ENCODE measurements at places on chromosomes 11 and 22.

GRCh38 chr11:36929401-36929800 lies 331.4 kb upstream of the RAG2 start:
- DNase-seq, result no peak

DNA sequence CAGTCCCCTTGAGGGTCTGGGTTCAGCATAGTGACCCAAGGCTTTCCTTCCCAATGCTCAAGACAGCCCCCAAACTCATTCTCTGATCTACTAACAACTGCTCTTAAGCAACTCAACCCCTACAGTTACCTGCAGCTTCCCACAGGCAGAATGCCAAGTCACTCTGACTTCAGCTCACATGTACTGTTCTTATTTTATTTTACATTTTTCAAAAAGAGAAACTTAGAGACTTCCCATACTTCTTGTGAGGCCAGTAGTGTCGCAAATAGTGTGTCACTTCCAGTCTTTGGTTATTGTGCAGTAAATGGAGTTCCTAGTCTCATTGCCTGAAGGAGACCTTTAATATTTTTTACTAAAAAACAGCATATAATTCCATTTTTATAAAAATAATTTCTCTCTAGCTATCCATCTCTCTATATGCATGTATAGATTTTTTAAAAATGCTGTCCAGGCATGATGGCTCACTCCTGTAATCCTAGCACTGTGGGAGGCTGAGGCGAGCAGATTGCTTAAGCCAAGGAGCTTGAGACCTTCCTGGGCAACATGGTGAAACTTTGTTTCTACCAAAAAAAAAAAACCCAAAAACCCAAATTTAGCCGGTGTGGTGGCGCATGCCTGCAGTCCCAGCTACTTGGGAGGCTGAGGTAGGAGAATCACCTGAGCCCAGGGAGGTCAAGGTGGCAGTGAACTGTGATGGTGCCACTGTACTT lies 41.8 kb downstream of the ENTHD1 start:
- DNase-seq, result no peak

DNA sequence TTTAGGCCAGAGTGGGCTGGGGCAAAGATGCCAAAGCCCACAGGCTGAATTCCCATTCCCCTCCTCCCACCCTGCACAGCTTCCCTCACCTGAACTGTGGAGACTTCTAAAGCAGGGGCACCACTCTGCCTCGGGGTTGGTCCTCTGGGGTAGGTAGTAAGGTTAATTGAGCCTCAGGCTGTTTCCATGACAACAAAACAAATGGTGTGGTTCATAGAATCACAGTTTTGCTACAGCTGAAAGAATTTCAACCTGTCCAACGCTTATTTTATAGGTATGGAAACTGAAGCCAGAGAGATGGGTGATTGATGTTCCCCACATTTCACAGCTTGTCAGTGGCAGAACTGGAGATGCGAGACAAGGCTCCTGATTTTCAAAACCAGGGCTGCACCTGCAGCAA lies 109.5 kb downstream of the SNX19 start:
- no peak for DNase-seq

GRCh38 chr11:58866788-58867187 lies 22.3 kb upstream of the GLYATL2 start:
- no peak for DNase-seq

GRCh38 chr11:76291576-76292526 lies 85.5 kb upstream of the WNT11 start:
- no peak for DNase-seq

GRCh38 chr11:119461229-119461963 lies 38.4 kb upstream of the THY1 start:
- no peak for DNase-seq

DNA sequence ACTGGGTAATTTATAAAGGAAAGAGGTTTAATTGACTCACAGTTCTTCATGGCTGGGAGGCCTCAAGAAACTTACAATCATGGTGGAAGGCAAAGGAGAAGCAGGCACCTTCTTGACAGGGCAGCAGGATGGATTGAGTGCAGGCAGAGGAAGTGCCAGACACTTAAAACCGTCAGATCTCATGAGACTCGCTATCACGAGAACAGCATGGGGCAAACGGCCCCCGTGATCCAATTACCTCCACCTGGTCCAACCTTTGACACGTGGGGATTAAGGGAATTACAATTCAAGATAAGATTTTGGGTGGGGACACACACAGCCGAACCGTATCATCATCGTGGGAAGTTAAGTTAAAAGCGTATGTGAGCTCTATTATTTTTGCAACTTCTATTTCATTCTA lies 71.4 kb upstream of the SYN3 start:
- DNase-seq, result no peak

- no peak for DNase-seq
These were observed 6.2 kb upstream of the FTH1 start for GRCh38 chr11:61973476-61974162.

DNA sequence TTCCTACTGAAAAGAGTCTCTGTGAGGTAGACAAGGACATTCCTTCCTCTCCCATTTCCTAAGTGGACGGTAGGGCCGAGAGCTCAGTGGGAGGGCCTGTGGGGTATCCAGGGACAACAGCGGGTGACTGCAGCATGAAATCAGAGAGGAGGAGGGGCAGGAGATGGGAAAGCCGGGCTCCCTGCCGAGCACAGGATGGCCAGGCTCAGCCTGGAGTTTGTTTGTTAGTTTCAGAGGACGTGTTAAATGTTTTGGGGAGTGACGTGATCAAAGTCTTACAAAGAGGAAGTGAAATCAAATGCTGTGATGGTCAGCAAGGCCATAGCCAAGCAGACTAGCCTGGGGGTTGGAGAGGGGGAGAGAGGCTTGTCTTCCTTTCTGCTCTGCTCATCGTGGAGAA lies 152.7 kb downstream of the ADAMTS15 start:
- DNase-seq, result no peak

- DNase-seq, result no peak
These were observed 1.1 kb downstream of the OOSP4B start for GRCh38 chr11:60018058-60018457.

- DNase-seq, result no peak
These were observed 99.1 kb upstream of the GRAMD1B start for GRCh38 chr11:123330948-123331347.

- no peak for DNase-seq
These were observed 11.7 kb upstream of the RDX start for GRCh38 chr11:110308071-110308470.

DNA sequence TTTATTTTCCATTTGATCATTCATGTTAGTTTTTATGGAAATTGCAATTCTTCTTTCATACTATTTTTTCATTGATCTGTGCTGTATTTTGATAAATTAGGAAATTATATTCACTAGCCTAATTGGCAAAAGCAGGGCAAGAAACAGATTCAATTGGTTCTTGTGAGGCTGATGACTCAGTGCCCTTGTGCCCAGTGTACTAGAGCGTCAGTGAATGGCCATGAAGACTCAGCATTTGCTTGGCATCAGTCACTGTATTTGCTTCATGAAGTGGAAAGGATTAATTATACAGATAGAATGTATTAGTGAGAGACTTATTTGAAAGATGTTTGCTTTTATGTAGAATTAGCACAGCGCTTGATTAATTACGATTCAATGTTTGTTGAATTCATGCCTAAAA lies 31.8 kb downstream of the MRGPRX1 start:
- DNase-seq, result no peak

GRCh38 chr11:69529001-69529400 lies 47.5 kb downstream of the LINC01488 start:
- no peak for DNase-seq

DNA sequence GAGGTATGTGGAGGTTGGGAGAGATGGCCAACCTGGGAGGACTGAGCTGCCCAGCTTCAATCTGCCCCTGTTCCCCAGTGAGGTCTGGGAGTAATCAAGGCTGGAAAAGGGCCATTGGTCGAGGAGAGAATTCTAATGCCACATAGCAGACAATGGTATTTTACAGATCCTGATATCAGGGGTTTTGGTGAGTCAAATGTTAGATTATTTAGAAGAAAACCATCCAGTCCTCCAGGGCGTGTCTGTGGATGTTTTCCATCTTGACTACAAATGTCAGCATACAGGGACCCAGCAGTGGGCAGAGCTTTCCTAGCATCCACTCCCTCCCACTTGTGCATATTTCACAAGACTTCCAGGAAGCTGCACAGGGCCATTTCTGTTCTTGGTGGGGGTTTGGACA lies 107.9 kb downstream of the SCN3B start:
- no peak for DNase-seq

DNA sequence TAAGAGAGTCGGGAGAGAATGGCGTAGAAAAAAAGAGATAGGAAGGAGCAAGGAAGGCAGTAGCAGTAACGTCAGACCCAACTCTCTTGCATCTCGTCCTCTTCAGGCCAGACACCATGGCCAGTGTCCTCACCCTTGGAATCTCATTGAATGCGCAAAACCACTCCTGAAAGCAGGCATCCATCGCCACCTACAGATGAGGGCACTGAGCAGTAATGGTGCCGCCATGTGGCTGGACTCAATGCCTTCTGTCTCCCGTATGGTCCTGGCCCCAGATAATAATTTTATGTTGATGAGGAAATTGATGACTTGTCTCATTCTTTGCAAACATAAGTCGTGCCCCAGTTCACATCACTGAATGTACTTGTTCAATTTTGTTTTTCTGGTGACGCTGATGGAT lies 17.8 kb upstream of the ALX4 start:
- no peak for DNase-seq

- DNase-seq, result no peak
These were observed 61.6 kb upstream of the PTPN5 start for GRCh38 chr11:18853086-18853720.

DNA sequence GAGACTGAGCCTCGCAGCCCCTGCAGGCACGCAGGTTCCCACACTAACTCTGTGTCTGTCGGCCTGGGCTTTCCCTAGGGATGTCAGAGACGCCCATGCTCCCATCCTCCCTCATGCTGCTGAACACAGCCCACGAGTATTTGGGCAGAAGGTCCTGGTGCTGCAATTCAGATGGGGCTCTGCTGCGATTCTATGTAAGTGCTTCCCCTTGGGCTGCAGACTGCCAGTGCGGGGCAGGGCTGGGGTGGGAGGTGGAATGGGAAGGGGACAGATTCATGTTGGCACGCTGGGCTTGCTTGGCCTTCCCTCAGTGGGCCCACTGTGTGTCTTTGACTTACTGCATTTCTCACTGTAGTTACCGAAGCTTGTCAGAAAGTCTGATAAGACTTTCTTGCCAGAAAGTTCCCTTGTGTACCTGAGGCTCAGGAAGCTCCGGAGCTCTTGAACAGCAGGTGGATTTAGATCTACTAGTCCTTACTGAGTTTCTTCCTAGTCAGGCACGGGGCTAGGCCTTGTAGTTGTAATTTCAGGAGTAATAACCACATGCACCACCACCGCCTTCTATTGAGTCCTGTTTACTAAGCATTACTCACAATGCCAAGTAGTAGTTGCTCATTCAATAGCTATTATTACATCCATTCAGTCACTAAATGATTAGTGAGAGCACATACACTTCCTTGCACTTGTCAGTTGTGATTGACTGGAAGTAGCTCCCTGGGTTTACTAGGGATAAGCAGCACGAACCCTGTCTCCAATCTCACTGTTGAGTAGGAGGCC lies 65.2 kb downstream of the CABIN1 start:
- DNase-seq, result no peak

DNA sequence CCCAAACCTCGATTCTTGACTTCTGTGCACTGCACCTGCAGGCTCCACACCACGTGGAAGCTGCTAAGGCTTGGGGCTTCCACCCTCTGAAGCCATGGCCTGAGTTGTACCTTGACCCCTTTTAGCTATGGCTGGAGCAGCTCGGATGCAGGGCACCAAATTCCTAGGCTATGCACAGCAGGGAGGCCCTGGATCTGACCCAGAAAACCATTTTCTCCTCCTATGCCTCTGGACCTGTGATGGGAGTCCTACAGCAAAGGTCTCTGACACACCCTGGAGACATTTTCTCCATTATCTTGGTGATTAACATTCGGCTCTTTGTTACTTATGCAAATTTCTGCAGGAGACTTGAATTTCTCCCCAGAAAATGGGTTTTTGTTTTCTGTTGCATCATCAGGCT lies 309.2 kb upstream of the DDI1 start:
- DNase-seq, result no peak

DNA sequence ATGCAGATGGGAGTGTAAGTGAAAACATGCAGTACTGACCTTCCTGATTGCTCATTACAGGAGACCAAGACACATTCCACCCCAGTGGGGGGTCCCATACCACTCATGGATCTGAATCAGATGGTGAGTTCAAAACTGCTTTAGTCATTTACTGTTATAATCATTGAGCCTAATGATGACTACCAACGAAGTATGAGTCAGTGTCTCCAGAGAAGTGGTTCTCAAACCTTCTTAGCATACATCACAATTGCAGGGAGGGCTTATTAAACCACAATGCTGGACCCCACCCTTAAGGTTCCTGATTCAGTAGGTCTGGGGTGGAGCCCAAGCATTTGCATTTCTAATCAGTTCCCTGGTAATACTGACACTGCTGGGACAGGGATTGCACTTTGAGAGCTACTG lies 75.8 kb downstream of the CD44 start:
- no peak for DNase-seq

- no peak for DNase-seq
These were observed 6.1 kb upstream of the PNPLA3 start for GRCh38 chr22:43917521-43917920.

DNA sequence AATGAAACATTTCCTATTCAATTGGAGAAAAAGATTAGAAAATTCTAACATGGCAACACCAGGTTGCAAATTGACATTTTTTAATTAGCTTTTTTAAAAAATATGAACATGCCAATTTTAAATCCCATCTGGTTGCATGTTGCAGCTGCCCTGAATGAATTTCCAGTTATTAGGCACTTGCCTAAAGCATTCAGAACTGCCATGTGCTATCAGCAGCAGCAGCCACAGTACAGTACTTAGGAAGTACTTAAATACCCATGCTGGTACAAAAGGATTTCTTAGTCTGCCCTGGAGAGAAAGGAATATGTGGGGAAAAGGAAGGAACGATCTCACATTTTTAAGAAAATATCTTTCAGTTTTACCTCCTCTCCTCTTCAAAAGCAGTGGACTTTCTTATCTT lies 46.2 kb downstream of the FAM168A start:
- DNase-seq, result no peak

- DNase-seq, result no peak
These were observed 39.6 kb downstream of the SCGB1A1 start for GRCh38 chr11:62458212-62459002.

- DNase-seq, result no peak
These were observed 67.1 kb downstream of the GGTLC2 start for GRCh38 chr22:22711532-22711913.

All from HuH-7.5 (cell line).